ENCODE measurements at places on chromosomes 5 and 9.

DNA sequence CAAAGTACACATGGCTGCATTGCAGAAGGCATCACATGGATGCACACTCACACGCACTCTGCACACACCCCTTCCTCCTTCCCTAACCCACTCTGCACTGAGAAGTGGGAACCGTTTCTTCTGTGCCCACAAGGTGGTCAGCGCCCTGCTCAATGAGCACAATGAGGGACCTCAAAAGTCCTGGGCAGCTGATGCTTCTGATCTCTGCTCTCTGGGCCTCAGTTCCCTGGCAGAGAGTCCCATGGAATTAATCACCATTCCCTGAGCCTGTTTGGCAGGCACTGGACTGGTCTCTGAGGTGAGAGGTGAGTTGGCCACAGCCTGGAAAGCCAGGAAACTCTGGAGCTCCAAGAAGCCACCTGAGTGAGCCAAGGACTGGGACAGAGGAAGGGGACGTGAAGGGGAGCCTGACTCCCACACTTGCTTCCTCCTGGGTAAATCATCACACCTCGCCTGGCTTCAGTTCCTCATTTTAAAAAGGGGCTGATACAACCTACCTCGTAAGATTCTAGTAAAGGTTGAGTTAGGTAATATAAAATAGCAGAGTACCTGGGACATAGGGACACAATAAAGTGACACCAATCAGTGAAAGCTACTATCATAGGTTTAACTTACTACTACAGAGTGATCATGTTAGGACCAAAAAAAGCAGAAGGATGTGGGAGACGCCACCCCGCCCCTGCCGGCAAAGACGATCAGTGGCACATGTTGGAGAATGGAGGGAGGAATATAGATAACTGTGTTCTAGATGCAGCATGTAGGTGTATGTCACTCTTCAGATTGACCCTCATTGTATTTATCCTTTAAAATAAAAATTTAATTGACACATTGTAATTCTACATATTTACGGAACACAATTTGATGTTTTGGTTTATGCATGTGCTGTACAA is 21.1 kb upstream of the IGFBPL1 start:
- no peak for DNase-seq

- DNase-seq = no peak
Measured at GRCh38 chr5:73286896-73287295, 113.9 kb downstream of the TMEM174 start.

- no peak for DNase-seq
Measured at GRCh38 chr5:119630752-119631440, 1.5 kb downstream of the FAM170A start.

GRCh38 chr9:135641745-135642144 is 2.4 kb upstream of the GLT6D1 start:
- DNase-seq = no peak

DNA sequence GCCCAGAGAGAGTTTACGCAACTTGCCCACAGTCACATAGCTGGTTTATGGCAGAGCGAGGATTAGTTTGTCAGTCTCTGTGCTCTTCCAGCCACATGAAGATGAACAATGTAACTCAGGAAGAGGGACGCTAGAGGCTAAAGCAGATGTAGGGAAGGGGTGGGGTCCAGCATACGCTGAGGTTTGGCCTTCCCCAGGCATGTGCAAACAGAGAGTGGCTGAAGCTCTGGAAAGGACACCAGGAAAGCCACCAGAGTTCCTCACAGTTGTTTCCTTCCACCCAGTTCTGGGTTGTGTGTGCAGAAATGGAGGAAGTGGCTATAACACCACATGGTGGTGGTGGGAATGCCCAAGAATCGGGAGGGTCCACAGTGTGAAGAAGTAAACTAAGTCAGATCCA is 60.0 kb downstream of the SNX18 start:
- DNase-seq = no peak

GRCh38 chr5:108762660-108763059 is 15.0 kb downstream of the FER start:
- no peak for DNase-seq

- DNase-seq = no peak
Measured at GRCh38 chr9:110835859-110836271, 167.3 kb downstream of the MUSK start.

DNA sequence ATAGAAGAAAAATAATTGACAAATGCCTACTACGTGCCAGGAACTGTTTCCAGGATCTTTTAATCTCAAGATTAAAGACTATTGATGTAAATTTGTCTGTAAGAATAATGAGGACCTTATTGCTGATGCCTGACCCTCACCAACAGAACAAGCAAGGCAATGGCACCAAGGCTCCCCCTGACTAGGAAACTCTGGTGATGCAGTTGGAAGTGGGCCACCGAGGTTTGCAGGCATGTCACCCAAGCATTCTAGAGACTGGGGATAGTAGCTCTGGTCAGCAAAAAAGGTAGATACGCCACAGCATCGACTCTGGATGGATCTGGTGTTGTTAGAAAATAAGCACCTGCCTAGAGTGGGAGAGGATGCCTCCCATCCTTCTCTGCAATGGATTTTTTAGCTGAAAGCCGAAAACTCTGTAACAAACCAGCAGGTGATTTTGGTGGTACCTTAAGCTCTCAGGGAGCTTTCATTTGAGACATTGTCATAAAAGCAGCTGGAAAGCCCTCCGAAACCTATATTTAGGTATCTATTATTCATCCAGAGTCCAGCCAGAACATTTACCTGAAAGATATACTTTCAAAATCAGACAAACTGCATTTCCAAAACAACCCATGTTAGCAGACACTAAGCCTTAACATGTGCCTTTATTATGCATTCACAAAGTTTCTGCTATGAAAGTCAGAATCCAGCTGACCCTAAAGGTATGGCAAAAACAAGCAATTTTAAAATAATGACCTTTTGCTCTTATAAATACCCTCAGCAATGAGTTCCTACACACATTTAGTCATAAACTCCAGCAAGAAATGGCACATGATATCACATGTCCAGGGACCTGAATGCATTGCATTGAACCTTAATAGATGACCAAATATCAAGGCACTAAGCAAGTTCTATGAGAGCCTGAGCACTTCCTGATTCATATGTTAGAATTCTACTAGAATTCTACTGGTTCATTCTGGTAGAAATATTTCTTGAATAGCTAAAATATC is 308.4 kb downstream of the PDE4D start:
- no peak for DNase-seq

DNA sequence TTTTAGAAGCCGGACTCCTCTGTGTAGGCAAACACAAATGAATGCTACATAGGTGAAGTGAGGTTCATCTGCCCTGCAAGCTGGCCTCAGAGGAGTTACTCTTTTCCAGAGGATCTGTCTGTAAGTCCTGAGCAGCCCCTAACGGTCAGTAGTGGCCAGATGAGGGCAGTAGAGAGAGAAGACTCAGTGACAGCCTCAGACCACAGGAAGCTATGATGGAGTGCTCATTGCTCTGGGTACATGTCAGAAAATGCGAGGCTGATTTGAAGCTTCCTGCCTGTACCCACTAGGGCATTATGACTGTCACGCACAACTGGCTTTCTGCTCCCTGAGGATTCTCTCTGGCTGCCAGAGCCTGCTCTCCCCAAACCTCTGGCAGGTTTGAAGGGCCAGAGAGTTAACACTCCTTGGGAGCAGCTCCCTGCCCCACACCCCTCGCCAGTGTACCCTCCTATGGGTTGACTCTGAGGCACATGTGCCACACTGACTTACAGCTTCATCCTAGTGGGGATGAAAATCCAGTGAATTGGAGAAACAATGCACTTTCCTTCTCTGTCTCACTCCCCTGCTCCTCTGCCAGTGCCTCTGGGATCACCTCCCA is 141.5 kb downstream of the GABRG2 start:
- DNase-seq = peak; percentile 80

All from RKO (cell line).